ENCODE measurements at places on chromosomes 4 and X. TPM values are rescaled to one million over a fixed set of nuclear protein-coding genes. Genes with fewer than 3 reads are reported as not detected.

The UBA1 gene
- total RNA-seq, result 246 TPM

DNA sequence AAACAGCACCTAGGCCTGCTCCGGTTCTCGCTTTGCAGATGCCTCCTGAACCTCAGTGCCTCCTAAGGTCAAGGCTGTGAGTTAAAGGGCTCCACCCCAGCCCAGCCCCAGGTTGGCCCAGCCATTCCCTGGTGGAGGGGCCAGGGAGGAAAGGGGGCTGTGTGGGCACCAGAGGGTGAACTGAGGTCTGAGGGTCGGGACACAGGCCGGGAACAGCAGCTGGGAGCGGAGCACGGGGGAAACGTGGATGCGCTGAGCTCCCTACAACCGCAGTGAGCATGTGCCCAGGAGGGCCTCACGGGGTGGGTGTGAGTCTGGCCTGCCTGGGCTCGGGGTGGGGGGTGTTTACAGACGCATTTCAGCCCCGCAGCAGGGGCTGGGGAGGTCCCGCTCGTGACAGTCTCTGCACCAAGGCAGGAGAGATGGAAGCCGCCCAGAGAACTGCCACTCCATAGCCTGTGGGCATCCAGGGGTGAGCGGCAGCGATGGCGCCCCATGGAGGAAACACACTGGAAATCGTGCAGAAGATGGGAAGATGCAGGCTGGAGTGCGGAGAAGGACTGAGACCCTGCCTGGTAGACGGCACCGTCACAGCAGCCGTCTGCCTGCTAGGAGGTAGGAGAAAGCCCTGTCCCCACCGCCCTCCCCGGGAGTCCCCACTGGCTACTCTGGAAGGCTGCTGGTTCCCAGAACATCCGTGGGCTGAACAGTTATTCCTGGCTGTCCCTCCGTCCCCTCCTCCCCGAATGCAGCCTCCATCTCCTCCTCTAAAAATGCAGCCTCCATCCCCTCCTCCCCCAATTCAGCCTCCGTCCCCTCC lies 9.9 kb upstream of the SLC25A6 start:
- DNase-seq, result no peak
- H3K27ac ChIP-seq, result no peak overlapping the region
- H3K36me3 ChIP-seq, result peaks cover 11% of the 10 kb centered on the region

DNA sequence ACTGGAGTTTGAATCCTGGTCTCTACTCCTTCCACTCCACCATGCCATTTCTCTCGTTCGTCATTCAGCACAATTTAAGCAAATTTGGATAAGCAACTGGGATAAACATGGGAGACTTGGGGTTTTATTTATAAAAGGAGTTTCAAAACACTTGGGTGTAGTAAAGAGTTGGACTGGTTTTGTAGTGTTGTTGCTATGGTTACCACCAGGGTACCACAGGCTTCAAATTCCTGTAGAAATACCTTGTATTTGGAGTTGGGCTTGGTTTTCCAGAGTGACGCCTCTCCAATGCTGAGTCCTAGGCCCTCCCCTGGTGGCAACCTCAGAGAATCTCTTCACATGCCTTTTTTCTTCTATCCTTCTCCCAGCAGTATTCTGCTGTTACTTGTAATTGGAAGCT lies 27.9 kb upstream of the PHOX2B start:
- no peak overlapping the region for H3K27ac ChIP-seq
- no peaks in the 10 kb centered on the region for H3K36me3 ChIP-seq
- H3K4me3 ChIP-seq, result no peak overlapping the region
- H3K27me3 ChIP-seq, result no peaks in the 10 kb centered on the region
- H3K4me1 ChIP-seq, result no peaks in the 10 kb centered on the region

DNA sequence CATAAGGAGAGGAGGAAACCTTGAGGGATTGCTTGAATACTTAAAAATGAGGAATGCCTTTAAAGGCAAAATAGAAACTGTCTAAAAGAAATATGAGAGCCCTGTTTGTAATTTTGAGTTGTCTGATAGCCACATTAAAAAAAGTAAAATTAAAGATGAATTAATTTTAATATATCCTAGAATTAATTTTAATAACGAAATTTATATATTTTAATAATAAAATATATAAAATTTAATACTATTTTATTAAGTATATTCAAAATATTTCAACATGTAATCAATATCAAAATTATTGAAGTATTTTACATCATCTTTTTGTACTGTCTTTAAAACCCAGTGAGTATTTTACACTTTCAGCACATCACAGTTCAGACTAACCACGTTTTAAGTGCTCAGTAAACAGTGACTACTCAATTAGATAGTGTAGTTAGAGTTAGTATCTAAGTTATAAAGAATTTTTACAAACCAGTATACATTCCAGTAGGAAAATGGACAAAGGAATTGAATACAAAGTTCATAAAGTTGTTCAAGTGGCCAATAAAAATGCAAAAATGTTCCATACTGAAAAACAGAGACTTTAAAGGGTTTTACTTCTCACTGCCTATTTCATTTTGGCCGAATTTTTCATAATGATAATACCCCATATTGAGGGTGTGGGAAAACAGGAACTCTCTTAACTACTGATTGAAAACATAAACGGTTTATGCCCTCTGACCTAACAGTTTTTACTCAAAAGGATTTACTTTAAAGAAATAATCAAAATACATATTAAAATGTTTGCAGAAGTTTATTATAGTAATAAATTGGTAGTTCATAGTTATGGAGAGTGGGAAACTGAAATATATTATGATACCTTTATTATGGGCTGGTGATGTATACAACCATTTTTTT lies 2.9 kb downstream of the SLC30A9 start:
- no peak overlapping the region for H3K4me3 ChIP-seq
- no peak for DNase-seq
- peaks cover 36% of the 10 kb centered on the region for H3K4me1 ChIP-seq
- H3K27me3 ChIP-seq, result no peaks in the 10 kb centered on the region
- H3K27ac ChIP-seq, result no peak overlapping the region

Data from activated CD8-positive, alpha-beta T cell treated with anti-CD3 and anti-CD28 coated beads for 36 hours (primary cell).